CD8-positive, alpha-beta memory T cell (primary cell): ENCODE measurements at places on chromosomes 13 and 19.

DNA sequence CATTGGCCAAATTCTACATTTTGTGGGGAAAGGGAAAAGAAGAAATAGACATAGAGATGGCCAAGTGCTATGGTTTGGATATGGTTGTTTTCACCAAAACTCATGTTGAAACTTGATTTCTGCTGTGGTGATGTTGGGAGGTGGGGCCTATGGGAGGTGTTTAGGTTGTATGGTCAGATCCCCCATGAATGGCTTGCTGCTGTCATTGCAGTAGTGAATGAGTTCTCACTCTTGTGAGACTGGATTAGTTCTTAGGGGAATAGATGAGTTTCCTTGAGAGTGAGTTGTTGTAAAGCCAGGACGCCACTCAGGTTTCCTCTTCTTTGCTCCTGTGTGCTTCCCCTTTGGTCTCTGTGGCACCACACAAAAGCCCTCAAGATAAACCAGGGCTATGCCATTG, 242.6 kb upstream of the RFC3 start:
- DNase-seq = no peak

DNA sequence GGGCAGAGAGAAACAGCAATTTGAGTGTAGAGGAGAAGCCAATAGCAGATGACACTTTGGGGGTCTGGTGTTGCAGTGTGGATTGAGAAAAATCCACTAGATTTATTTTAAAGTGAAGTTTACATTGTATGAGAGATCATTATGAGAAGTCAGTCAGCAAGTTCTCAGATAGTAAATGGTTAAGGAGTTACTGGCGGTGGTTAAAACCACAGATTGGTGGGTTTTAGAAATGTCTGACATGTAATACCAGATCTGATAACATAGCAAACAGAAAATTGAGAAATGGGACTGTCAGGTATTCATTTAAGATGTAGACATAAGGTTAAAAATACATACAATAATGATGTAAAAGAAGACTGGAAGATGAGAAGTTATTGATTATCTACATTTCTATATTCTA, 7.2 kb downstream of the ABHD13 start:
- DNase-seq = peak; percentile 31

DNA sequence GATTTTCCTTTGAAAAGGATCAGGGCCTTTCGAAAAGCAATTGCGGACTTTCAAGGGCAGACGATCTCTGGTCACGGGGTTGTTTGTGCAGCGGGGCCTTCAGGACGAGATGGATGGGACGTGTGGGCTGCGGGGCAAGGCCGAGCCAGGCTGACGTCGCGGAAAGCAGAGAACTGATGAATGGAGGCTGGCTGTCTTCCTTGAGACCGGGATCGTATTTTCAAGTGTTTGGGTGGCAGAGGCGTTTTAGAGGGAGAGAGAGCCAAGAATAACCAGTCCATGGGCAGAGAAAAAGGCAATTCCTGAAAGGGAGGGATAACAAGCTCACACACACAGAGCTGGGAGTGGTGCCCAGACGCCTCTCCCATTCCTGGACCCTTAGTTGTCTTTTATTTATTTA, 138.9 kb upstream of the USP29 start:
- no peak for DNase-seq

DNA sequence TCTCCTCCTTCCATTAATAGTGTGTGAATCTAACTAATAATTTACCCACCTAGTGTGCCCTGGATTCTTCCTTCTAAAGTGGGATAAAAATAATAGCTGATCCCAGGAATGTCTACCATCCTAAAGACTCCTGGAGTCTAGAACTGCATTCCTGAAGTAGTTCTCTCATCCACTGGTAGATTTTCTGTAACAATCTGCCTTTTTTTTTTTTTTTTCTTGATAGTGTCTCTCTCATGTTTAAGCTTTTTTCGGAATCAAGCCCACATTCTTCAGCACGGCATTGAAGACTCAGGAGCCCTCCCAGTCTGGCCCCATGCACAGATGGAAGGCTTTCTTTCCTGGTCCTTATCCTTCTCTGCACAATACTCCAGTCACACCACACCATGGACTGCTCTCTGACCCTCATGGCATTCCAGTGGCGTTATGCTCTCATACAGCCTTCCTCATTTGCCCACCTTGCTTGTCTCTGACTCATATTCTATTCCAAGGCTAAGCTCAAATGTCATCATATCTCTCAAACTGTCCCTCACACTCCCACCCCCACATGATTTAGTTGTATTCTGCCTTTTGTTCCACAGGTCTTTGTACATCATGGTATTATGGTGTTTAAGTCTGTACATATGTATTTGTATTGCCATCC, 68.7 kb upstream of the FRY start:
- DNase-seq = no peak

- no peak for DNase-seq
Measured at GRCh38 chr19:10612499-10613119, 12.7 kb upstream of the SLC44A2 start.

DNA sequence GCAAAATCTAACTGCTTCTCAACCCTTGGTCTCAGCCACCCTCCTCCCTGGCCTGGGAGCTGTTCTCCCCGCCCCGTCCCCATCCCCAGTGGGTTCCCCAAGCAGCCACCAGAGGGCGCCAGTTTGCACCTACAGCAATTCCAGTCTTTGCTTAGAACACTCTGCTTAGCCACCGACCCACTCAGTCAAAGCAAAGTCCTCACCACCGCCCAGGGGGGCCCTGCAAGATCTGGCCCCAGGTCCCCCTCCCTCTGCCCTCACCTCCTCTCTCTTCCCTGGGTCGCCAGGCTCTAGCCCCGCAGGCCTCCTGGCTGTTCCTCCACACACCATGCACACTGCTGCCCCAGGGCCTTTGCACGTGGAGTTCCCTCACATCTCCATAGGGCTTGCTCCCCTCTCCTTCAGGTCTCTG, 12.4 kb downstream of the TMEM143 start:
- DNase-seq = peak; percentile 65

GRCh38 chr13:109198585-109198984, 569.2 kb downstream of the MYO16 start:
- DNase-seq = no peak

GRCh38 chr19:48741129-48741999, 954 bp upstream of the RASIP1 start:
- DNase-seq = no peak

- peak; percentile 96 for DNase-seq
Measured at GRCh38 chr19:39403331-39404312, 3.0 kb upstream of the ZFP36 start.

- DNase-seq = no peak
Measured at GRCh38 chr19:50065938-50066337, 40.1 kb downstream of the ZNF473 start.

GRCh38 chr13:109348519-109349258, 437.7 kb downstream of the IRS2 start:
- no peak for DNase-seq

DNA sequence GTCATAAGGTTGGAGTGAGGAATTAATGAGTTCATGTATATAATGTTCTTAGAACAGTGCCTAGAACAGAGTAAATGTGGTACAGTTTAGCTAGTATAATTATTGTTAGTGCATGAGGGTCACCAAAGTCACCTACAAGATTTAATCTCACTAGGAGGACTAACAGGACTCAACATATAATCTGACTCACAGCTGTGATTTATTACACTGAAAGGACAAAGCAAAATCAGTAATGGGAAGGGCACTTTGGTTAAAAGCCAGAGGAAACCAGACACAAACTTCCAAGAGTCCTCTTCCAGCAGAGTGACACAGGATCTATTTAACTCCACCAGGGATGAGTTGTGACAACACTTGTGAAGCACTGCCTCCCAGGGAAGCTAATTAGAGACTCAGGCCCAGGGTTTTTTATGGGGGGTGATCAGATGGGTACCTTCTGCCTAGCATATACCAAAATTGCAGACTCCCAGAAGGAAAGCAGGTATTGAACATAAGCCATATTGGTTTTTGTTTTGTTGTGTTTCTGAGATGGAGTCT, 341.2 kb upstream of the DACH1 start:
- DNase-seq = no peak

GRCh38 chr13:42333613-42334328, 61.8 kb downstream of the AKAP11 start:
- DNase-seq = peak; percentile 3

GRCh38 chr13:41132512-41133152, at the start of gene KBTBD6:
TSS of gene KBTBD6 (minus strand) at chr13:41132802. CDS start at chr13:41132511, 291 bp downstream.
- peak; percentile 92 for DNase-seq

GRCh38 chr13:38767506-38768265, 80.8 kb downstream of the FREM2 start:
- no peak for DNase-seq

DNA sequence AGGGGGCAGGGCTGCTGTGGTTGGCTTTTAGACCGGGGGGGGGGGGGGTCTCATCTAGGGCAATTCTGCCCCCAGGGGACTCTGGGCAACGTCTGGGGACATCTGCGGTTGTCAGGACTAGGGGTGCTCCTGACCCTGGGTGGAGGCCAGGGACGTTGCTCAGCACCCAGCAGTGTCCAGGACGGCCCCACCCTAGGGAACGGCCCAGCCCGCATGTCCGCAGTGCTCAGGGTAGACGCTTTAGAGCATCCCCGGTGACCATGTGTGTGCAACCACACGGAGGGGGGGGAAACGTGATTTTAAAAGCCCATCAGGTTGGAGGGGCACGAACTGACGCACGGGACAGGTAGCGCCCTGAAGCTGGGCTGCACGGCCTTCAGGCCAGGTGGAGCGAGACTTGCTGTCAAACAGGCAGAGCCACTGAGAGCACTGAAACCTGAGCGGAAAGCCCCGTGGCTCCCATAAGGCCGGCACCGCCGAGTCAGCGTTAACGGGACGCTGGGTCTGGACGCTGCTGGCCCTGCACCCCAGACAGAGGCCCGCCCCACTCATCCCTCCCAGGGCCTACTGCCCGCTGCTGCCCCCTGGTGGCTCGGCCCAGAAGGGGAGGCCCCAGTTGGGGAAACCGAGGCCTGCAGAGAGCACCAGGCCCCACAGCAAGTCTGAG, 8.3 kb downstream of the CACTIN start:
- peak; percentile 66 for DNase-seq

GRCh38 chr13:74574964-74575728, 440.9 kb upstream of the KLF12 start:
- no peak for DNase-seq

GRCh38 chr19:14112809-14113385, 4.7 kb downstream of the PRKACA start:
- no peak for DNase-seq

GRCh38 chr13:26017196-26017921, 34.5 kb downstream of the SHISA2 start:
- peak; percentile 59 for DNase-seq

GRCh38 chr13:113945857-113946408, 27.9 kb downstream of the C13orf46 start:
- no peak for DNase-seq

DNA sequence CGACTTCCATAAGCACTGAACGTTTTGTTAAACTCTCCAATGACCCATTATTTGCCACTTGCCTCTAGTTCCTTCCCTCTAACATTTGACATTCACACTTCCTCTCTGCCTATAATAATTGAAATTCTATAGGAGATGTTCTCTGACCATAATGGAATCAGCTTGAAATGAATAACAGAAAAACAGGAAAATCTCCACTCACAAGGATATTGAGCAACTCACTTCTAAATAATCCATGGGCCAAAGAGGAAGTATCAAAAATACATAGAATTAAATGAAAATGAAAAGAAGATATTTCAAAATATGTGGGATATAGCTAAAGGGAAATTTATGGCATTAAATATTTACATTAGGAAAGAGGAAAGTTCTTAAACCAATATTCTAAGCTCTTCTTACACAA, 3.4 kb upstream of the FCGBP start:
- no peak for DNase-seq

- DNase-seq = no peak
Measured at GRCh38 chr13:74895042-74895796, 586.8 kb downstream of the TBC1D4 start.

GRCh38 chr13:94267581-94268366, 211.7 kb downstream of the DCT start:
- no peak for DNase-seq

GRCh38 chr19:31513841-31514240, 164.6 kb upstream of the TSHZ3 start:
- no peak for DNase-seq

DNA sequence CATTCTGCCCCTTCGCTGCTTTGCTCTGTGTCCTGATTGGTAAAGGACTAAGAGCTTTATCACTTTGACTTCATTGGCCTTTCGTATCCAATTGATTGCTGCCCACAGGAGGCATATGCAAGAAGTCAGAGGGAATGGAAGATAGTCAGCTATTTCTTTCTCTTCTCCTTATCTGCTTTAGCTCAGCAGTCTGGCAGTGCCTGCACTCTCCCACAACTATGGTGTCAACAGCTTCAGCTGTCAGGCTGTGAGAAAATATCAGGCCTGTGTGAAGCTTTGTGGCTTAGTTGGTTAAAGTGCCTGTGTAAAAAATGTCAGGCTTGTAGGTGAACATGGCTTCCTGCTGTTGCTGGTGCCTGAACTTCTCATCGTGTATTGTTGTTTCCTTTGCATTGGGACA, 243.0 kb downstream of the PCDH17 start:
- no peak for DNase-seq

- no peak for DNase-seq
Measured at GRCh38 chr13:28958018-28958417, 137.9 kb downstream of the MTUS2 start.

DNA sequence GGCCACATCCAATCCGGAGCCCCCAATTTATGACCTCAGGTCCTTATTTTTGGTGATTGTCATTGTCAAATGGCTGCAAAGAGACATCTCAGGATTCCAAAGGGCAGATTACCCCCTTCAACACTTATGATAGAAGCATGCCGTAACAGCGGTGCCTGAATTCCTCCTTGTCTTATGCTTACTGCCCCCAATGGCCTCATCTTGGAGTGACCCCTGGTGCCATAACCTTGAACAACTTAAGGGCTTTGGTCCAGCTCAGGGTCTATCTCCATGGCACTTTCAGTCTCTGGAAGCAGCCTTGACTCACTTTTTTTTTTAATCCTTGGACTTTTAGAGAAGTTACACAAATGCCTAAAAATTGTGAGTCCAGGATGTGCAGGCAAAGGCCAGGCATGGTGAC, 171.6 kb upstream of the ZNF507 start:
- no peak for DNase-seq

DNA sequence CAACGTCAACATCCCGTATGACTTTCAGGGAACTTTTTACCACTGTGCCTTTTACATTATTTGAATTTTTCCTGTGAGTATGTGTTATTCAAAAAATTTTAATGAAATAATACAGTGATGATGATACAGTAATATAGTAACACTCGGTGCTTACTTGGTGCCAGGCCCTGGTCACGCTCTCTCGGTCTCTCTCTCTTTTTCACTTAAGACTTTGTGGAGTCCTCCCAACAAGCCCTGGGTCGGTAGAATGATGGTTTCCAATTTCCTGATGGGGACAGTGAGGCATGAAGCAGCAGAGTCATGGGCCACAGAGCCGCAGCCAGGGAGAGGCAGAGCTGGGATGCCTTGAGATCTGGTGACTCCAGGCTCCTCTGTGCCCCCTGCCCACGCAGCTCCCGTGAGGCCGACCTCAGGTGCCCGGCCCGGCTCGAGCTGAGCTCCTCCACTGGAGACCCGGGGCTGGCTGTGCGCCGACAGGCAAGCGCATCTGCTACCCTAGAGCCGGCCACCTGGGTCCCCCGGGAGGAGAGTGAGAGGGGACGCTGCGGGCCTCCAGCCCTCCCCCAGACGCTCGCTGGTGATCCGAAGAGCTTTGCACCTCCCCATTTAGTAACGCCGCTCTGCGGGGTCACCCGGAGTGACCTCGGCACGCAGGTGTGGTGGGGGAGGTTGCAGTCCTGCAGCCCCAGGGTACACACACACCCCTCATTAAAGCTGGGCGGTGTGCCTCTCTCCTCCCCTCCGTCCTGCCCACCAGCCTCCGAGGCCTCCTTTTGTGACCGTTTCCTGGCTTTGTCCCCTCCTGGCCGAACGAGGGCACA, 4.4 kb upstream of the SBK3 start:
- DNase-seq = no peak
